ENCODE measurements at places on chromosomes 12 and 14.

GRCh38 chr12:116860263-116860662, 21.0 kb downstream of the HRK start:
- no peak for DNase-seq

DNA sequence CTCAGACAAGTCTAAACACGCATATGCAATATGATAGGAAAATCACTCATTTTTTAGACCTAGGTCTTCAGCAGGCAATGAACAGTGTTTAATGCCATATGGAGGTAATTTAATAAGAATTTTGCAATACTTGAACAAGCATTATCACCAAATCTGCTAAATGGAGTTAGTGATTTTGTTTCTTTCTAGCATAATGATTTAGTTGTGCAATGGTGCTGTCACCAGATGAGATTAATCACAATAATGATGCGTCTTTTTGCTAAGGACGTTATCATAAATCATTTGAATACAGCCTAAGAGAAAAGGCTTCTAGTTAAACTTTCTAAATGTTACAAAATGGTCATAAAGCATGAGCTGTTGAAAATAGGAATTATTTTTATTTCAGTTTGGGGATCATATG, 170.0 kb upstream of the SLC16A7 start:
- peak; percentile 14 for DNase-seq

GRCh38 chr12:2583091-2583497, 211.7 kb upstream of the FKBP4 start:
- DNase-seq = peak; percentile 70

GRCh38 chr12:104654665-104655609, 198.2 kb downstream of the CHST11 start:
- no peak for DNase-seq

DNA sequence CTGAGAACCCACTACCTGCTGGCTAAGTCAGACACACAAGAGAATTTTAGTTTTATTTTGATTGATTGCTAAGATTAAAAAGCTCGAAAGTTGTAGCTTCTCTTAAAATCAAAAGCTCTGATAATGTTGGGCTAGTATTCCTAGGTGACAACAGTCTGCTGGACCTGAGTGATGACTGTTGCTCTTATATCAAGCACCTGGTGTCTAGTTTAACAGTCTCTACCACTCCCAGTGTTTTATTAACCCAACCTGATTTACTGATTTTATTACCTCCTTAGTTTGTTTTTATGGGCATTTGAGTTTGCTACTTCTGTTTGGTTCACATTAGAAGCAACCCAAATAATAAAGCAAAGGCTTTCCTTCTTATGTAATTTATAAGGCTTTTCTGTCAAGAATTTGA, 41.8 kb downstream of the ATP6V1D start:
- no peak for DNase-seq

- DNase-seq = no peak
Measured at GRCh38 chr14:105005929-105006830, 14.7 kb downstream of the CDCA4 start.

- no peak for DNase-seq
Measured at GRCh38 chr12:100857418-100857817, 62.8 kb downstream of the ANO4 start.

GRCh38 chr12:68532204-68532886, 78.4 kb upstream of the RAP1B start:
- no peak for DNase-seq

DNA sequence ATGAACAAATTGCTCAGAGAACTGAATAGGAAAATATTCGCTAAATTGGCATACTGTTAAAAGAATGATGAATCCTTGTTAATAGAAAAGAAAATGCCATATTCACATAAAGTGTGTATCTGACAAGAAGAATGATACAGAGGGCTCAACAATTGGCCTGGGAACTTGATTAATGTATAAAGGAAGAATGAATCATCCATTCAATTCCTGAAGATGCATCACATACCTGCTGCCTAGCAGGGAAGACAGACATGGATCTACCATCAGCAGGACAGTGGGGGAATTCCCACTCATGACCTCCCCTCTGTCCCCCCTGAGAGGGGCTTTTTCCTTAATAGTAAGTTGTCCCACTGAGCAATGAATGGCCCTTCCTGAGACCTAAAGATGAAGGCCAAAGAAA, 13.5 kb downstream of the PTPN21 start:
- DNase-seq = no peak

DNA sequence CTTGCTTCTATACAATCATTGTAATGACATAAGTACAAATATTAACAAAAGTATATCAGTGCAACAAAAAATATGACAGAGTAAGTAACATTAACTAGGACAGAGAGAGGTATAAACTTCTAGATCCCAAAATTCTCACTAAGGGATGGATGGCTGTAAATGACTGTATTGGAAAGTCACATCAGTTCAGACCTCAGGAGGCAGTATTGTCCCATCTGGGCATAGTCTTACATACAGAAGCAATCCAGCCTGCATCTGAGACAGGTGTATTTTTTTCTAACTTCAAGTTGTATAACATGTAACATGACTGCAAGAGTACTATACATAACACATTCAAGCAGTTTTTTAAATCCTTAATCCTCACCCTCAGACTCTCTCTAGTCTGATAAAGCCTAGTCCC, 99.0 kb downstream of the GARIN6 start:
- DNase-seq = no peak

GRCh38 chr14:41873686-41874317, 267.1 kb downstream of the LRFN5 start:
- no peak for DNase-seq

GRCh38 chr12:15276088-15276698, 46.1 kb upstream of the PTPRO start:
- peak; percentile 24 for DNase-seq

GRCh38 chr14:85531141-85531586, 1.2 kb downstream of the FLRT2 start:
- DNase-seq = no peak

GRCh38 chr12:132427999-132428935, 61.7 kb upstream of the FBRSL1 start:
- DNase-seq = no peak

DNA sequence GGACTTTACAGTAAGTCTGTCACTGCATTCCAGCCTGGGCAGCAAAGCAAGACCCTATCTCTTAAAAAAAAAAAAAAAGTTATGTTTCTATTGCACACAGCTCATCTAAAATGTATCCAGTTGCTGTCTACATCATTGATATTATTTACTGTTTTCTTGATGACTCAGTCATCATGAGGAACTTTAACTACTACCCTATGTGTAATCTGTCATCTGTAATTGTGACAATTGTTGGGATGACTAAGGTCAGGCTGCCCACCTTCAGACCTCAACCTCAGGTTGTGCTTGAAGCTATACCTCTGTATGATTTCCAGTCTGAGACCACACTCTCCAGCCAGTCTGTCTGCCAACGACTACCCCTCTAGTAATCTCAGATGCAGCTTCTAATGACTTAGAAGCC, 15.3 kb downstream of the PPP1R13B start:
- DNase-seq = no peak

DNA sequence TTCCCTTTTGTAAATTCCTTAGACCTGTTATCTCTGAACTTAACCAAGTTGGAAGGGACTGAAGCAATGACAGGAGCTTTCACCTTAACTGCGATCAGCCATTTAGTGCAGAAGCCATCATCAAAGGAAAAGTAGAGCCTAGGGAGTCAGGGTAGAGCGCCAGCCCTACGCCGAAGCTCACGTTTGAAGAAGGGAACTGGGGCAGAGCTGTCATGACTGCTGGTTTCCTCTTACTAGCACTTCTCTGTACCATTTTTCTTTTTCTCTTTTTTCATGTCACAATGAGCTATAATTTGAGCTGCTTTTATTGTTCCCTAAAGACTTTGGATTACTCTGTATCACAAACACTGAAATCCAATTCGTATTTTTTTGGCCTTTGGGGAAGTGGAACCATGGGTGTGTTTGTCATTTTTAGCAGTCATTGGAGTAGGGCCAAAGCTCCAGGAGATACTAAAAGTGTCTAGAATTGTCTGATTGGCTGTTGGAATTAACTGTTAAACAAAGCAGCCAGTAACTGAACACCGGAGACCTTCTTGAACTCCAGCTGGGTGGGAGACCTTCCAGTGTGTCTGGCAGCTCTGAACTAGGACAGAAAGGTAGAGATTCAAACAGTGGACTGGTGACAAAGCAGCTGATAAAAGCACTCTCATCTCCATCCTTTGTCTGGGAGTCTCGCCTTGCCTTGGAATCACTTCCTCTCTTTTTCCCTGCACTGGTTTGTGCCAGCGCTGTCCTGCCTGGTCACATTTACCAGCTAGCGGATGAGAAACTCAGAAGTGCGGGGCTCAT, 9.1 kb downstream of the MTRFR start:
- DNase-seq = peak; percentile 43

- DNase-seq = no peak
Measured at GRCh38 chr14:69887740-69888657, 8.8 kb downstream of the SMOC1 start.

GRCh38 chr12:124554429-124555029, 12.9 kb downstream of the NCOR2 start:
- DNase-seq = no peak

GRCh38 chr12:51048661-51049251, 629 bp downstream of the LETMD1 start:
- DNase-seq = no peak

GRCh38 chr12:59665701-59666100, 69.9 kb downstream of the SLC16A7 start:
- DNase-seq = no peak

DNA sequence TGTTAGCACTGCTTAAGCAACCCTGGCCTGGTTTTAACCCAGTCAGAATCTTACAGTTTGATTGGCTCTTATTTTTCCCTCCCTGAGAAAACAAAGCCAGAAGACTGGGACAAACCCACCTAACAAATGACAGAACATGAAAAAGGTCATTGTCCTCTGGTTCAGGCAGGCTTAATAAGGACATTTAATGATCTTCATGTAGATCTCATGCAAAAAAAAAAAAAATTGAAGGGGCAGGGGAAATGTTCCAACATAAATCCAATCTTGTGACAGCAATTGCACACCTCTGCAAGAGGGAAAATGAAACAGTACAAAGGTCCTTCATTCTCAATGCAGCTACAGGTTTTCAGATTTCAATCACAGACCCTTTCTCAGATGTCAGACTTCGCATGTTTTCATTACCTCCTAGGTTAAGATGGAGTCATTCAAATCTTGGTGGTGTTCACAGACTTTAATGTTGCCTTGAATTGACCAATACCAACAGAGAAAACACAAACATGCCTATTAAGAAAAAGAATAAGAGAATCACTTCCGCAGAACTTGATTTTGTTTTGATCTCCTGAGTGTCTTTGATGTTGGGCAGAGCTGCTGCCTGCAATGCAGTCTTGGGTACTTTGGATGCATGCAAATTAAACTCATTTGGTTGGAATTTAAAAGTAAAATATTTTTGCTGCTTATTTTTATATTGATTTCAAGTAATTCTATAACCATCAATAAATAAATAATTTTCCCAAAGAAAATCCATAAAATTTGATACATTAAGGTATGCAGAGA, 359.0 kb downstream of the BTG1 start:
- no peak for DNase-seq

GRCh38 chr12:132070298-132070697, 73.8 kb downstream of the DDX51 start:
- no peak for DNase-seq

Data from NCI-H1105 (cell line).